ENCODE measurements at places on chromosomes 3 and 15. TPM values are rescaled to one million over a fixed set of nuclear protein-coding genes. Genes with fewer than 3 reads are reported as not detected.

The EPHB3 gene
- total RNA-seq: 0.58 TPM

The CHRNA5 gene
- total RNA-seq: 0.44 TPM

The NTRK3 gene
- total RNA-seq: not detected

The FAM227B gene
- total RNA-seq: 11.2 TPM

The TMEM158 gene
- 0.16 TPM for total RNA-seq

The BCL2A1 gene
- total RNA-seq: 10.6 TPM

Data from T-cell (primary cell).